Stimulated activated CD8-positive, alpha-beta memory T cell treated with anti-CD3 and anti-CD28 coated beads, Interleukin-15, amount 100 ng/mL, for 4 hours (primary cell): ENCODE measurements at places on chromosomes 13 and 19.

DNA sequence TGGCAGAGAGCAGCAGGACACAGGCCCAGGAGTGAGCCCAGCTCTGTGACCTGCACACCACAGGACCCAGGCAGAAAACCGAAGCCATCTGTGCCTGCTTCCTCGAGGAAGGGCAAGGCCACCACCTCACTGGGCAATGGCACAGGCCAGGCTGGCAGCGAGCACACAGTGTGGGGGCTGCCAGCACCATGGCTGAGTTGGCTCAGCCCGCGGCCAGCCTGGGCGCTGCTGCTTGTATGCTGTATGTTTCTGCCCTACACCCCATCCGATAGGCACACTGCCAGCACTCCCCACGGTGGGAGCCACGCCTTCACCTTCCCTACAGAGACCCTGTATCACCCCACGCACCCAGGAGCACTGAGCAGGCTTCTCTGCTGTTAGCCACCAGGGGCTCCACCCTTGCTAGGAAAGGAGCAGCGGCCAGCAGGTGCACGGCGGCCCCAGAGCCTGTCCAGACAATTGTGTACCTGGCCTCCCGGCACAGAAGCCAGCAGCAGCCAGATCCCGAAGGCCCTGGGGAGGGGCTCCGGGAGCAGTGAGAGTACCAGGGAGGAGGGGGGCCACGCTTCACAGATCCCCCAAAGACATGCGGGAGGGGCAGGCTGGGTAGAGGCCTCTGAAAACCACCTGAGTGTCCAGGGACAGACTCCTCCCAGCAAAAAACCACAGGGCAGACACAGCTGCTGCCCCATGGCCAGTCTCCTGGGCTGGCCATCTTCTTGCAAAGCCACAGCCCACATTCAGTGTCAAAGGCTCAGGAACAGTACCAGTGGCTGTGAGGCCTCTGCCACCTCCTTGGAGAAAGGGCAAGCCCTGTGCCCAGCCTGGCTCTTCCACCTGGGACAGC lies 56.1 kb downstream of the MLLT1 start:
- DNase-seq, result no peak

DNA sequence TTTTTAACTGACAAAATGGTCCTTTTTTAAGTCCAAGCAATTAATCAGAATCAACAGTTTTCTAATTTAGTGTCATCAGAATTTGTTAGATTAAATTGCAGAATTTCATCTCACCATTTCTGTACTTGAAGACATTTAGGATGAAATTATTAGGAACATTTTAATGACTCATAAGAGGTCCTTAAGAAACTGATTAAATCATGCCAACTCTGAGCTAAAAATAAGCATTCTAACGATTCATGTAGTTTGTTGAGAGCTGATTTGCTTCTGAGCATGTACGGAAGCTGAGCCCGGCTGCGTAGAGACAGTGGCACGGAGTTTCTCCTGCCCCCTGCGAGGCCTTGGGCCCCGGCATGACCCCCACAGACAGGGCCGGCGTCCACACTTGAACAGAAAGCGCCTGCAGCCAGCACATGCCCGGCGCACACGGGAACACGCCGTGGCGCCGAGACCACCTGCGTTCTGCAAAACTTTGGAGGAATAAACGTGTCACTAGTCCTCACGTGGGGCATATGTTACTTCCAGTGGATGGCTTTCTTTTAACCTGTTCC lies 89.7 kb upstream of the MCF2L start:
- no peak for DNase-seq

DNA sequence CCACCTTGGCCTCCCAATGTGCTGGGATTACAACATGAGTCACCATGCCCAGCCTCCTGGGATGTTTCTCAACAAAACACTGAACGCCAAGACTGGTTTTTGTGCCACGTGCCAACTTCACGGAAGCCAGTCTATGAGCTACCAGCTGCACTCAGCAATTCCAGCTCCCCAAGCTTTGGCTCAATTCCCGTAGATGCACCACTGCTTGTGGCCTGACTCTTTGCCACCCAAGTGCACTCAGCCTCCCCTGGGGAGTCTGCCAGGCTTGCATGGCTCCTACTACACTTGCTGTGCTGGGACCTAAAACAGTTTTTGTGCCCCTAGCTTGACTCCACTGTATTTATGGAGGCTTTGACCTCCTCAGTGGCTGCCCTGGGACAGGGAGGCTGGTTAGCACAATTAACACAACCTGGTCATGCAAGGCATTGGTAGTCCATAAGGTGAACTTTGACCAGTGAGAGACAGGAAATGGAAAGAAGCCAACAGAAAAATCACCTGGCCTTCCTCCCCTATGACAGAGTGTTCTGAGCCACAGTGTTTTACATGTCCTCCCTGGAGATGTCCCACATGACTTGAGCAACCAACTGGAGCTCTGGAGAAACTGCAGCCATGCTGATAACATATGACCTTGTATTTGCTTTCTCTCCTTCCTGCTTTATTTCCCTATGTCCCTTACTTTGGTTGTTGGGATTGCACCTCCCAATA lies 1173.1 kb downstream of the UQCRFS1 start:
- DNase-seq, result no peak

DNA sequence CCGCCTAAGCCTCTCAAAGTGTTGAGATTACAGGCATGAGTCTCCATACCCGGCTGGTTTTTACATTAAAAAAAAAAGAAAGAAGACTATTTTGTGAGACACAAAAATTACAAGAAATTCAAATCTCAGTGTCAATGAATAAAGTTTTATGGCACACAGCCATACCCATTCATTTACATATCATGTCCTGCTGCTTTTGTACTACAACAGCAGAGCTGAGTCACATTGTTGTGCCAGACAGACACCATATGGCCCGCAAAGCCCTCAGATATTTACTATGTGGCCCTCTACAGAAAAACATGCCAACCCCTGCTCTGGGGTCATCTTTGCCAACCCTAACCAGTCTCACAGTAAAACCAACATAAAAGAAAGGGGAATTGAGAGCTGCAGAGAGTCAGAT lies 5.3 kb downstream of the SMIM7 start:
- DNase-seq, result no peak

- DNase-seq, result no peak
Measured at GRCh38 chr13:54004026-54004699, 975.5 kb downstream of the OLFM4 start.

GRCh38 chr19:10998666-10999065 lies 37.8 kb downstream of the SMARCA4 start:
- no peak for DNase-seq

- no peak for DNase-seq
Measured at GRCh38 chr13:97851269-97851668, 102.2 kb upstream of the IPO5 start.

DNA sequence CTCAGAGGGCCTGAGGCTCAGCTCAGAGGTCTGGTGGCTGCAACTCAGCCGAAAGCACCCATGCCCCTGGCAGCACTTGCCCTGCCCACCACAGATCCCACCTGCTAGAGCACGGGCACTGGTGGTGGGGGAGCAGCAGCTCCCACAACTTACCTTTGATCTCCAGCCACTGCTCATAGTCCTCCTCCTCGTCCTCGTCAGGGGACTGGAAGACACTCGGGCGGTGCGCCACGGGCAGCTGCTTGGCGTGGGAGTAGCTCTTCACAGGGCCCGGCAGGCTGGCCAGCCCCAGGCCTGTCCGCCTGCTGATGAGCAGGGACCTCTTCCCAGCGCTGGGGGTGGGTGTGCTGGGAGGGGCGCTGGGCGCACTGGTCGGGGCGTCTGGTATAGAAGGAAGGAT lies 14.6 kb downstream of the SUGP1 start:
- DNase-seq, result no peak

GRCh38 chr13:23652909-23653726 lies 82.9 kb downstream of the TNFRSF19 start:
- no peak for DNase-seq

- DNase-seq, result no peak
Measured at GRCh38 chr13:33645591-33646554, 172.1 kb upstream of the RFC3 start.

GRCh38 chr13:84651288-84651687 lies 769.0 kb upstream of the SLITRK1 start:
- DNase-seq, result no peak

GRCh38 chr19:46373491-46374359 lies 26.8 kb downstream of the PPP5C start:
- no peak for DNase-seq

GRCh38 chr19:10279737-10280442 lies 6.9 kb upstream of the ICAM4 start:
- DNase-seq, result no peak

DNA sequence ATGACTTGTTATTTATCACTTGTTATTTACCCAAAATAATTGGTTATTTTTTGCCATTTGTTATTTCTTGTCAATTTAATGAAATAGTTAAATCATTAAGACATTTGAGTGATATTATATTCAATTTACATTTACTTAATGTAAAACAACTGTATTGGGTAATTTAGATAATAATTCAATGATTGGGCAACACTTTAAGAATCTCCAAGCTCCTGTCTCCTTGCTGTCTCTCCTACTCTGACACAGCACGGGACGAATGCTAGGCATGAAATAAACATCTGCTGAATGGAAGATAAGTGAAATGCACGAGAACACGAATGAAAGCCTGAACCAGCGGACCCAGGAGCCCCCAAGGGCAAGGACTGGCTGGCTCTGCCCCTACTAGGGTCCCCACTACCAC lies 5.7 kb upstream of the PPP6R1 start:
- DNase-seq, result no peak

GRCh38 chr13:79373916-79374315 lies 32.1 kb downstream of the RBM26 start:
- no peak for DNase-seq

- no peak for DNase-seq
Measured at GRCh38 chr19:38405276-38405675, 2.4 kb downstream of the FAM98C start.

- no peak for DNase-seq
Measured at GRCh38 chr13:46124531-46124966, 19.7 kb upstream of the CPB2 start.

- no peak for DNase-seq
Measured at GRCh38 chr19:55472463-55472862, 4.0 kb upstream of the ZNF628 start.

- no peak for DNase-seq
Measured at GRCh38 chr13:47826471-47826870, 174.6 kb downstream of the SUCLA2 start.

GRCh38 chr19:42018503-42019193 lies 24.6 kb upstream of the ATP1A3 start:
- no peak for DNase-seq

- no peak for DNase-seq
Measured at GRCh38 chr13:98515818-98516465, 61.0 kb downstream of the STK24 start.

DNA sequence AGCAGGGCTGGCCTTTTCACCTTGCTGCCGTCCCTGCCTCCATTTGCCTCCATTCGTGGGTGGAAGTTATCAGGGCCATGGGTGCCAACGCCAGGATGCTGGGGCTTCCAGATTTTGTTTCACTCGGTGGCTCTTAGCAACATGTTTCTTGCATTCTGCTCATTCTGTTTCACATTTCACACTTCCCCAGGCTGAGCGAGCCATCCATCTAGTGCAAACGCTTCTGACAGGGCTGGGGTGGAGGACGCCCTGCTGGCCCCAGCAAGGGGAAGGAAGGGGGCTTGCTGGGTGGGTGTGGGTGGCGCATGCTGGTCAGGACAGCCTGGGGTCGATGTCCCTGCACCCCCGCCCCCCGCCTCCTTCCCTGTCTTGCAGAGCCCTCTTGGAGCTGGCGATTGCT lies 165.2 kb downstream of the URI1 start:
- DNase-seq, result no peak

DNA sequence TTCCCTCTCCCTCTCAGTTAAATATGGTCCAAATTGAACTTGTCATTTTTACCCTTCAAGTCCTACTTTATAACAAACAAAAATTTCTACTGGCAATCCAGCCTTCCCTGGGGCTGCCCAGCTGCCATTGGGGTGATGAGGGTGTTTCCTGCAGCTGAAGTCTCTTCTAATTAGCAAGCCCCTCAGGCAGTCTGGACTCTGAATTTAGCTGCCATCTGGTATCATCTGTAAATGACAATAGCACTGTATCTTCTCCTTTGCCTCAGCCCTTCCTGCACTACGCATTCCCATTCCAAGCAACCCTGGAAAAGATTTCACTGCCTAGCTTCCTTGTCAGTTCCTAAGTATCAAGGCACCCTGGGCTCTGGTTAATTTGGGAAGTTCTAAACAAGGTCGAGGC lies 331.1 kb upstream of the KLF12 start:
- no peak for DNase-seq

GRCh38 chr13:50788551-50789210 lies 54.8 kb downstream of the DLEU7 start:
- no peak for DNase-seq

DNA sequence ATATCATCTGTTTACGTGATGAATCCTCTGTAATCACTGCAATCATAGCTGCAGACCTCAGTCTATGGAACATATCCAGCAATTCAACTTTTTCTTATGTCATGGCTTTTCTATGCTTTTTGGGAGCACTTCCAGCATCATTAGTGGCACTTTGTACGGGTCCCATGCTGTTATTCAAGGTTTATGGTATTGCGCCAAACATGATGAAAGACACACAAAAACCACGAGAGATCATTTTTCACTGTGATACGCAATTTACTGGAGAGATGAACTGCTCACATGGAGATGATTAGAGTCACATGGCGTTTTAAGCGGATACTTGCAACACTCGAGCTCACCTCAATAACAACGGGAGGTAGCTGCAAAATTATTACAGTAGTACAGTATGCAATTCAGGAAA lies 2101.7 kb upstream of the PCDH20 start:
- no peak for DNase-seq

DNA sequence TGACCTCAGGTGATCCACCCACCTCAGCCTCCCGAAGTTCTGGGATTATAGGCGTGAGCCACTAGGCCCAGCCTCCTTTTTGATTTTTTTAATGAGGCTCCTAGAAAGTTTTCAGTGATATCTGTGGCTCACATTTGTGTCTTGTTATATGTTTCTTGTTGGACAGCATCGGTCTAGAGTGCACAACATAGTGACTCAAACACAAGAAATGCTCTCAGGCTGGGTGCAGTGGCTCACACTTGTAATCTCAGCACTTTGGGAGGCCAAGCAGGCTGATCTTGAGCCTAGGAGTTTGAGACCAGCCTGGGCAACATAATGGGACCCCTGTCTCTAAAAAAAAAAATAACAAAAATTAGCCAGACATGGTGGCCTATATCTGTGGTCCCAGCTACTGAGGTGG lies 8.2 kb downstream of the PHF11 start:
- DNase-seq, result no peak

DNA sequence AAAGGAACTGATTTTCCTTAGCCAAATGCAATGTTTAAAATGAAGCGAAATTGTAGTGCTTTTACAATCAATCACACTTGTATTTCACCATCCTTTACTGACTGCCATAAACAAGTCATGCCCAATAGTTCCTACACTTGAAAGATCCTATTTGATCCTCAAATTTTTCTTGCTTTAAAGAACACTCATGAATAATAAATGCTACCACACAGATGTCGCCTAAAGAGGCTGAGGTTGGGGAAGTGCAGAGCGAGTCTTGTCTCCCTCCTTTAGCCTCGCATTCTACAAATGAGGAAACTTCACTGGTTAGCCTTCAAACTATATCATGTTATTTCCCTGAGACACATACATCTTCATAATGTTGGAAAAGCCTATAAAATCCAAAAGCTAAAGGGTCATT lies 18.7 kb upstream of the AMER2 start:
- DNase-seq, result no peak
